ENCODE measurements at places on chromosomes 6 and 20. TPM values are rescaled to one million over a fixed set of nuclear protein-coding genes. Genes with fewer than 3 reads are reported as not detected.
A peak's percentile ranks its signal among the peaks of the same experiment; 100 is the strongest.

Gene SPATS1
- 0.53 TPM for total RNA-seq

Gene MCCD1
- total RNA-seq, result not detected

- no peak for DNase-seq
Observed at GRCh38 chr6:143179901-143180612, 119.4 kb downstream of the AIG1 start.

Gene NKAPL
- total RNA-seq, result not detected

DNA sequence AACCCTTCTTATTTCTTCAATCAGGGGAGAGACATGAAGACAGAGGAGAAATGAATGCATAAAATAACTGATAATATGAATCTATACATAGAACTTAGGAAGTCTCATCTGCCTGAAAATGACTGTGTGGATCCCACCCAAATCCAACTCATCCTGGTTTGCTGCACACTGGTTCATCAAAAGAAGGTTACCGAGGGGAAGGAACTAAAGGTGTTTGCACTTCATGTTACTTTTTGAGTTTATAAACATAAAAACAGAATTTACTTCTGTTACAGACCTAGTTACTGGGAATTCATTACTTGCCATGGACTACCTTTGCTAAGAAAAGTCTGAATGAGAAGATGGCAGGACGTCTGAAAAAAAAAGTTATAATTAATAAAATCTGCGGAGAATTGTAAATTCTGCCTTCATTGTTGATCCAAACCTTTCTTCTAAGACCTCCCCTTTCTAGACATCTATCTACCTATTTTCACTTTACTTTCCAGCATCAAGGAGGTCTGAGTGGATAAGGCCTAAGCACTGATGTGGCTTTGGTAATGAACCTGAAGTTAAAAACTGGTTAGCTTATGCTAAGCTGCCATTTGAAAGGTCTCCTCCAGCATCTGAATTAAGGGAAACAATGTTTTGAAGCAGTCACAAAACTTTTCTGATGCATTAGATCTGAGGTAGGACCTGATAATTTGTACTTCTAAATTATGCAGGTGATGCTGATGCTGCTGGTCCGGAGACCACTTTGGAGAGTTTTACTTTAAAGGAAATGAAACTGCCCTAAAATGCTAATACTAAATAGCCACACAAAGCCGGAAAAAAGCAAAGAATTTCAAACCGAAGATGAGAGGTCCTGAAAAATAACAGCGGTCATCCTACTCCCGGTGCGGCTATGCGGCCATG is 84.0 kb downstream of the HFE start:
- DNase-seq, result no peak

- DNase-seq, result no peak
Observed at GRCh38 chr6:34381081-34381480, 11.4 kb downstream of the NUDT3 start.

- DNase-seq, result no peak
Observed at GRCh38 chr6:148263010-148263409, 79.6 kb upstream of the SASH1 start.

DNA sequence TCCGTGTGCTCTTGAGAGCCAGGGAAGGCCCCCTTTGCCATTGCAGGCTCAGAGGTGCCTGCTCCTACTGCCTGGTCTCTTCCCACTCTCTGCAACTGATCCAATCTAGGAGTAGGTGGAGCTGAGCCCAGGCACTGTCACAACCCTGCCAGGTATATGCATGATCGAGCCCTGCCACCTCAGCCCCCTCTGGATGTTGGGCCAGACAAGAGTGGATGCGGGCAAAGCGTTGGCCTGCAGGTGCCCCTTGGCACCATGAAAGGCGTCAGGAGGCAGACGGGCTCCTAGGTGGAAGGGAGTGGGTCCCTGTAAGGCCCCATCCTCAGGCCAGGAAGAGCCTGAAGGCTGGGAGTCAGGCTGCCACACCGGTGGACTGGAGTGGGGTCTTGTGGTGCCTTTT is 5.9 kb upstream of the OR14J1 start:
- no peak for DNase-seq

GRCh38 chr6:13988049-13988738 is 63.4 kb downstream of the RNF182 start:
- DNase-seq, result no peak

GRCh38 chr6:75601304-75602245 is at the start of gene SENP6:
TSS of gene SENP6 (plus strand) at chr6:75601880. CDS start at chr6:75602525, 645 bp downstream.
- peak; percentile 68 for DNase-seq

Gene INSM1
- total RNA-seq, result 0.66 TPM

Data from SK-MEL-5 (cell line).